Right lung (tissue), 10 donors: ENCODE measurements at places on chromosomes 3 and 15. TPM values are rescaled to one million over a fixed set of nuclear protein-coding genes. Genes with fewer than 3 reads are reported as not detected.
A peak's percentile ranks its signal among the peaks of the same experiment; 100 is the strongest.

- no peak for DNase-seq
These were observed 106.3 kb downstream of the PROS1 start for GRCh38 chr3:93867425-93867824.

DNA sequence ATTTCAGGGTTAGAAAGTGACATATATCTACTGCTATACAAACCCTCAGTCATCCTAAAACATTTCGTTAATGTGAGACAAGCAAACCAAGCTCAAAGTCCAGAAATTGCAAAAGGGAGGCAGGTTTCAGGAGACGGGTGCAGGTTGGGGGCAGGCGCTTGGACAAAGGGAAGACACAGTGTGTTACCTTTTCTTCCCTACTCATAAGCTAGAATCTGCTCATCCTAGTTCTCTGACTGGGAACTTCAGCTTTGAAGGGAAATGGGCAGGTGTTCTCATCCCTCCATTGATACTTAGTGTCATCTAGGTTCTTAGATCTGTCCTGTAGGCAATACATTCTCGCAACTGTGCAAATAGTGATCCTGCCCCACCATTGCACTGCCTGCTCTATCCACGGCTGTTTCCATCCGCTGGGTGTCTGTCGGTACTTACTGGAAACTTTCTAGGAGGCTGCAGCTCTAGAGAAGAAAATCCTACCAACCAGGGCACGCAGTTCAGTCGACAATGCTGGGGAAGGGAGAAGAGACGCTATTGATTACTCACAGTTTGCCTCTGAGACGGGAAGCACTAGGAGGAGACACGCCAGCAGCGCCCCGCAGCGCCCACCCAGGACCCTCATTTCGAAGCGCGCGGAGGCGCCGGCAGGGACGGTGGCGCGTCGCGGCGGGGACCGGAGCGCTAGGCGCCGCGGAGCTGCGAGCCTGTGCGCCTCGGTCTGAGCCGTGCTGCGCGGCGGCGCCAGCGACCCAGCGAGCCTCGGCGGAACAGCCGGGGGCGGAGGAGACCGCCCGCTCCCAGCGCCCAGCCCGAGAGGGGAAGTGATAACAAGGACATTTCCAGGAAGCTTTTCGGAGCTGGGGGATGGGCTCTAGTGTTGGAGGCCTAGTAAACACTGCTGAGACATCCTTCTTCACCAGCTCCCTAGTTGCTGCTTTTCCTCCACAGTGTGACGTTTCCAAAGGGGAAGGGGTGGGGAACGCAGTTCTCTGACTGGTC, at the start of gene PROS1:
TSS of gene PROS1 (minus strand) at position 766 of the 996 bp plus-strand sequence. CDS start at position 619, 147 bp downstream.
- DNase-seq = peak; percentile 83

DNA sequence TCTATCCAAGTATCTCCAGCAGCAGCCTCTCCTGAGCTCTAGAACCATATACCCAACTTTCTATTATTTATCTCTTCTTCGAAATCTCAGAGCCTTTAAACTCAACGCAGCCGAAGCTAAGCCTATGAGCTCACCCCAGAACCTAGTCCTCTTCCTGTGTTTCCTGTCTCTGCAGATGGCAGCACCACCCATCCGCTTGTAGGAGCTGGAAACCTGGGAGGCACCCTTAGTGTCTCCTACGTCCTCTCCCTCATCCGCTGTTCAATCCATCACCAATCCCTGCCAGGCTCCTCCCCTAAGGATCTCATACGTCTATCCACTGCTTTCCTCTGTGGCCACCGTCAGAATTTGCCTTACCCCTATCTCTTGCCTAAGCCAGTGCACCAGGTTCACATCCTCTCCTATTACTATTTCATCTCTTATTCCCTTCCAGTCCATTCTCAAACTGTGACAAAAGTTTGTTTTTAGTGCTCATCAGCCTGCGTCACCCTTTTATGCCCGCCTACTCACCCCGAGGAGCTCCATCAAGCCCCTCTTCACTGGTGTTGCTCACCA, 9.6 kb downstream of the VGLL4 start:
- DNase-seq = no peak

- DNase-seq = no peak
These were observed 32.9 kb upstream of the APEH start for GRCh38 chr3:49641292-49641691.

DNA sequence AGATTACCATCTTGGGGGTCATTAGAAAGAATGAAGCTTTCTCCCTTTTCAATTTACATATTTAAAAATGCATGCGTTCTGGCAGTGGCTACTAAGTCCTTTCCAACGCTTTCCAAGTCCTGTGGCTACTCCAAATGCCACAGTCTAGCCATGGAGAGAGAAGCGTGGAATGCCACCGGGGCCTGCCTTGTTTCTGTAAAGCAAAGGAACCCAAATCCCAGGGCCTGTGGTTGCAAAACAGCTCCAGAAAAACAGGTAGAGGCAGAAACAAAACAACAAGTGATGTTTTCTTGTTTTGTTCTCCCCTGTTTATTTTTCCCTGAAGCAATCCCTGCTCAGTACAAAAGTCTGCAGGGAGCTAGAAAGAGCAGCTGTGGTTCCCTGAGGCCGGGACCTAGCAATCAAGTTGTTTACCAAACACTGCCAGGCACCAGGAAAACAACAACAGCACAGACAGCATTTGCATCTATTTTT, 85.5 kb downstream of the FOXP1 start:
- no peak for DNase-seq

DNA sequence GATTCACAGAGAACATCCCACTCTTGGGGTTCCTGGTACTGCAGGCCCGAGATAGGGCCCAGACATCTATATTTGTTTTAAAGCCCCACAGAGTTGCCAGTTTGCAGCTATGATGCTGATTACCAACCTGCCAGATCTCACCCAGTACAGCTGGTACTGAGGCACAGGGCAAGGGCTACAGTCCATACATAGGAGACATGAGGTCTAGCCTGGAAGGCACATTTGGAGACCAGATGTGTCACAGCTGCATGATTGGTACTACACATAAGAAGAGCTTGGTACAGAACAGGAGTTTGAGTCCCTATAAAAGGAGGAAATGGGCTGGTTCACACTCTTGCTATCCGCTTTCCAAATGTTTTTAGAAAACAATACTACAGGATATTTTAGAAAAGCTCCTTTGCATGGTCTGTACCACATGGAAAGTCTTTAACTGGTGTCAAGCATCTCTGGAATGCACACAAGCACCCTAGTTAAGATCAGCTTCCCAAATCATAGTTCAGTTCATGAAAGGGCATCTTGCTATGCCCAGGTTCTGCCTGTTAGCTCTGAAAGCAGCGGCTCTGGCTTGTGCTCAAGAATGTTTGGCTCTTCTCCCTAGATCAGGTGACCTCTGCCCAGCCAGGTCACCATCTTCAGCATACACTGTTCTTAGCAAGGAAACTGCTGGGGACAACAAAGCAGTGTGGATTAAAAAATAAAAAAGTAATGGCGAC, 20.6 kb downstream of the MTMR14 start:
- DNase-seq = no peak

DNA sequence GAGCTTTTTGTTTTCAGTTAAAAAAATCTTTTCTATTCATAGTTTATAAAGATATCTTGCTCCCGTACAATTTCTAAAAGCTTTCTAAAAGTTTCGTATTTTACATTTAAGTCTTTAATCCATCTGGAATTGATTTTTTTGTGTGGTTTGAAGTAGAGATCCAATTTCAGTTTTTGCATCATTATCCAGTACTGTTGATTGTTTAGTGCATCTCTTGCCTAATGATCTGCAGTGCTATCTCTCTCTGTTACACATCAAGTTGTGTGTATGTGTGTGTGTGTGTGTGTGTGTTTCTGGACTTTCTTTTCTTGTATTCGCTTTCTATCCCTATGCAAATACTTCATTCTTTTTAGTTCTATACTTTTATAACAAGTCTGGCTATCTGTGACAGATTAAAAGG, 605.8 kb upstream of the DPPA4 start:
- DNase-seq = no peak

GRCh38 chr15:64651601-64652191, 123.7 kb downstream of the RBPMS2 start:
- DNase-seq = no peak

GRCh38 chr3:49422379-49423248, at the start of gene AMT:
Gene AMT, minus strand, starts transcription at chr3:49422473. Its CDS starts 23 bp downstream, at chr3:49422450.
- no peak for DNase-seq

DNA sequence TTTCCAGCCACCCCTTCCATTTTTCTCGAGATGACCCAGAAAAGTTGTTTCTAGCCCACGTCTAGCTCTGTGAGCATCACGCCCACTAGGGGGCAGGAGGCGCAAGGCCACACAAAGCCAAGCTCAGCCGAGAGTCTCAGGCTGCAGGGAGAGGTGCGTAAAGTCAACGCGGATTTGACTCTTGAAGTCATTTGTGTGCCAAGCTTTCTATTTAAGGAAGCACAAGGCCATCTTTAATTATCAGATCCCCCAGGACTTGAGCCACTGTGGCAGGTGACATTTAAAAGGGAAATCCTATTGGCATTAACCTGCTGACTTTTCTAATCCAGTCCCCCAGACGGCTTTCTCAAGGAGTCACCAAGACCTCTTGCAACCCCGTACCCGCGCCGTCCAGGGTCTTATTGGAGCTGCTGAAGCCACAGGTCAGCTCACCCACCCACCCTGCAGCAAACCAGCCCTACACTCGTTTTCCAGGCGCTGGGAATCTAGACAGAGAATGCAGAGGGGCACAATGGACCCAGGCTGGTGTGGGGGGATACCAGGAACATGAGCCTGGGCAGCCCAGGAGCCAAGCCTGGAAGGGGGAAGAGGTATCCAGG, 62.1 kb downstream of the CAPN7 start:
- peak; percentile 78 for DNase-seq

- no peak for DNase-seq
These were observed 35.9 kb upstream of the BNC1 start for GRCh38 chr15:83320404-83320803.

DNA sequence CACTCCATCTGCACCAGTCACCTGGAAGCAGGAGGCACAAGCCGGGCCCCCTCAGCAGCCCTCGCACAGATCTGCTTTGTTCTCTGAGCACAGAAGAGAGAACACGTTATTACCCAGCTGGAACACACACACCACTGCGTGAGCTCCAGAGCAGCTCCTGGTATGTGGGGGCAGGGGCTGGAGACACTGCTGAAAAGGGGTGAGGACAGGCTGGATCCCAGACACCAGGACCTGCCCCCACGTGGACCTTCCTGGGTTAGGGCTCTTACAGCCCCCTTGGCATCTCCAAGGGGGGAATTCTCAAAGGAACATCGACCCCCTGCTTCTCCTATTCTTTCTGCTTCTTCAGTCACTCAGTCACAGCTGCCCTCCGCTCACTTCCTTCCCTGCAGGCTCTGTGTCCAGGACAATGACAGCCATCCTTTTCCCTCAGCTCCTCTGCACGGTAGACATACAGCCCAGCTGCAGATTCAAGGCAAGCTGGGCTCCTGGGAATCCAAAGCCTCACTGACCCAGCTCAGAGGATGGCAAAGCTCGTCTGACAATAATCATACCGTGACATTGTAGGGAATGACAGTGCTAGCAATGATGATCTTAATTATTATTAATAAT, 33.7 kb downstream of the PRR20G start:
- no peak for DNase-seq

- no peak for DNase-seq
These were observed 13.3 kb downstream of the ETV5 start for GRCh38 chr3:186095561-186096081.

- no peak for DNase-seq
These were observed 161.0 kb upstream of the CTDSPL start for GRCh38 chr3:37700466-37701248.

GRCh38 chr3:128482666-128483656, 10.0 kb downstream of the GATA2 start:
- DNase-seq = no peak

The ARPP21 gene
- 0.20 TPM for polyA plus RNA-seq

The GCNT3 gene
- polyA plus RNA-seq = 0.34 TPM

The FEM1B gene
- 45.7 TPM for polyA plus RNA-seq

The CCDC9B gene
- polyA plus RNA-seq = 6.2 TPM

The ZMYND10 gene
- 32.7 TPM for polyA plus RNA-seq
